ENCODE measurements at places on chromosomes 4 and X.

DNA sequence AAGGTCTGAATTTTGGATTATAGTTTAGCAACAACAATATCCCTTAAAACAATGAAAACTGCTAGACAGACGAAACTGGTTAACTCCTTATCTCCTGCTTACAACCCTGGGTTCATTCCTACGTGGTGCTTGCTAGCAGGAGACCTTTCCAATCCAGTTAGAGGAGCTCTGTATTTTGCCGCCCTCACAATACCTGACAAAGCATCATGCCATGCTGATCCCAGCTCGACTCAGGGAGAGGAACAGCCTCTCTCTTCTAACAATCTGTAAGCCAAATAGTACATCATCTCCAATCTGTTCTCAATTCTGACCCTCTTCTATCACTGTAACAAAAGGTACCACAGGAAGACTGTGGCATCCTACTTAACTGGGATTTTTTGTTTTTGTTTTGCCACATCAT is 74.4 kb downstream of the PAPSS1 start:
- DNase-seq = no peak

GRCh38 chr4:3491681-3492405 is 28.7 kb downstream of the DOK7 start:
- DNase-seq = no peak

DNA sequence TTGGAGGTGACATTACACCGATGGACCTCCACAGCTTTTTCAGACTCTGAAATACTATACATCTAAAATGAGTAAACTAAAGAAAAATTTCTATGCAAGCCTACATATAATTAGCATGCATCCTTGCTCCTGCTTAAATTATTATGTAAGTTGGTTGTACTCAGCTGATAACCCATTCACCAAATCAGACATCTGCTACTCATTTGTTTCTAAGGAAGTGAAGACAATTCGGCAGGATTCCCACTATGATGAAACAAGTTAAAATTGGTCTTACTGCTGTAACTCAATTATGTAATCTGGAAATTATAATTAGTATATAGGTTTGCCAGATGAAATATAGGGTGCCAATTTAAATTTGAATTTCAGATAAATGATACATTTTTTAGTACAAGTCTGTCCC is 59.5 kb upstream of the FGF13 start:
- DNase-seq = no peak

- DNase-seq = no peak
Measured at GRCh38 chrX:149208307-149208706, 296.8 kb downstream of the IDS start.

- no peak for DNase-seq
Measured at GRCh38 chr4:36614011-36614410, 332.6 kb downstream of the DTHD1 start.

DNA sequence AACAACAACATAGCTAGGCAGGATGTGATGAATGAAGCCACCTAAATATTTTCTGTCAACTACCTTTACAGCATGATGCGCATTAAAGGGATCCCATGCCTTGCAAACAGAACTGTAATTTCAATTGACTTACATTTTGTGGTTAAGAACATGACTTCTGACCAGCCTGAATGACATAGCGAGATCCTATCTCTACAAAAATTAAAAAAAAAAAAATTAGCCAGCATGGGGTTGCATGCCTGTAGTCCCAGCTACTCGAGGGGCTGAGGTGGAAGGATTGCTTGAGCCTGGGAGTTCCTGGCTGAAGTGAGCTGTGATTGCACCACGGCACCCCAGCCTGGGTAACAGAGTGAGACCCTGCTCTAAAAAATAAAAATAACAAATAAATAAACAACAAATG is 680.6 kb downstream of the IQCM start:
- no peak for DNase-seq

DNA sequence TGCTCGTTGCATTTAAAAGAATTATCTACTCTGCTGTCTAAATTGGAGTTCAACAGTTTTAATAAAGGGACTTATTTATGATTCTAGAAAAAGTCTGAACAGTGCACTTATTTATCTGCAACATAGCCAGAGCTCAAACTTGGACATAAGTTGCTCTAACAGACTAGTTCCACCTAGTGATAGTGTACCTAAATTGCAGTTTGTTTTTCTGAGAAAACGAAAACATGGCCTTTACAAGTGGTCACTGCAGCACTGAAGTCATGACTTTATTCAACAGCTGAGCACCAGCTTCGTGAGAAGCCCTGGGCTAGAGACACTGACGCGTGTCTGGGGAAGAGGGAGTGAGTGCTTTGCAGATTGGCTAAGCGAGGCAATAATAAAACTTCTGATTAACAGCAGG is 77.3 kb upstream of the IGSF1 start:
- no peak for DNase-seq

- DNase-seq = no peak
Measured at GRCh38 chr4:8556341-8557150, 23.6 kb upstream of the GPR78 start.

- DNase-seq = no peak
Measured at GRCh38 chr4:16231570-16232245, 5.4 kb upstream of the TAPT1 start.

DNA sequence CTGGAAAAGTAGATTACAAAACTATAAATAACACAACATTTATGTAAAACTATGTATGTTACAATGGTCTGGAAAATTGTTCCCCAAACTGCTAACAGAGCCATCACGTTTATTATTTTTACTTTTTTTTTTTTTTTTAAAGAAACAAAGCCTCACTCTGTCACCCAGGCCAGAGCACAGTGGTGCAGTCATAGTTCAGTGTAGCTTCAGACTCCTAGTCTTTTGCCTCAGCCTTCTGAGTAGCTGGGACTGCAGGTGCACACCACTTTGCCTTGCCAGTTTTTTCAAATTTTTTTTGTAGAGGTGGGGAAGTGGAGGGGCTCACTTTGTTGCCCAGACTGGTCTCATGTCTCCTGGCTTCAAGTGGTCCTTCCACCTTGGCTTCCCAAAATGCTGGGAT is 180.1 kb upstream of the SPRY1 start:
- no peak for DNase-seq

- no peak for DNase-seq
Measured at GRCh38 chr4:169338241-169338640, 67.5 kb upstream of the SH3RF1 start.

DNA sequence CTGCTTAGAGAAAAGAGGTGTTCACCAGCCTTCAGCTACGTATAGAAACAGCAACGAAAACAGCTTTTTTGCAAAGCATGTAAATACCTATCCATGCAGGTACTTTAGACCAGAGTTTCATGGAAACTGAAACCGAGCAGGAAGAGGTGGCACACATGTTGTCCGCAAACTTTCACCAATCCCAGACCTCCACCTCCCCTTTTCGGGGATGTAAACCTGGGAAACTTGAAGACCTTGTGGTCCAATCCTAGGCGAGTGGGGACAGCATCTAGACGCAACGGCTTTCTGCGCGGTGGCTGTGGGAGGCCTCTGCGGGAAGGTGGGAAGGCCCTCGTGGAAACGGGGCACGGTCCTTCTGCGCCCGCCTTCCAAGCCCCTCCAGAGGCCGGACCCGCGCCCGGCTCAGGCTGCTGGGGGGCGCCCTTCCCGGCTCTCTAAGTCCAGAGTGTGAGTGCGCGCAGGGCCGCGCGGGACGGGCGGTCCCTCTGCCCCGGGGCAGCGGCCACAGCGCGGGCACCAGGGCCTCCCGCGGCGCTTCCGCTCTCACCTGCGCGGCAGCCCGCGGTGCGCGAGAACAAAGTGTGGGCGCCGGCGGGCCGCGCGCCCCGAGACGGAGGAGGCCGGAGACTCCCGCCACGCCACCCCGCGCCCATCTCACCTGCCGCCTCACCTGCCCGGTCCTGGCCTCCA is 830 bp upstream of the SHROOM2 start:
- DNase-seq = no peak
